B cell (primary cell): ENCODE measurements at places on chromosomes 7 and 10.

DNA sequence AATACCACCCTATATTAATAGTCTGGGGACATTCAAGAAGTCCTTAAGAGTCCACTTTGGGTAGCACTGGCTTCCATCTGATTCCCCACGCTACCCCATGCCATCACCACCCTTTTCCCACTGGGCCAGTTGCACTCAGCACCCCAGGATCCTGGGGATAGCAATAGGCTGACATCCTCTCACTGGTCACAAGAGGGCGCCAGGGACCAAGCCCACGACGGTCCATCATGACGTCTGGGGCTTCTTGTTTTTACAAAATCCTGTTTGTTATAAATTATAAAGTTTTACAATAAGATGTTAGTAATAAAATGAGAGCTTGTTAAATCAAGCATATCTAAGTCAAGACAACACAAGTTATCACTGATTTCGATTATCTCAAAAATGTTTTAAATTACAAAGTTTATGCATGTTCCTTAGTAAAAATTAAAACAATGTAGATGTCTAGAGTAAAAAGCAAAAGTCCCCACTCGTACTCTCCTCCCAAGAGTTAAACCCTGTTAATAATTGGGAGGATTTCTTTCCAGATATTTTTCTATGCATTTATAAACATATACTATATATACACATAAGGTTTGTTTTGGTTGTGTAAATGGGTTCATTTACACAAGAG is 15.4 kb downstream of the GPNMB start:
- DNase-seq = peak; percentile 64

- DNase-seq = no peak
These were observed 101.2 kb upstream of the RPA3 start for GRCh38 chr7:7819442-7820247.

- no peak for DNase-seq
These were observed 201.5 kb downstream of the PRPF18 start for GRCh38 chr10:13788320-13788600.

DNA sequence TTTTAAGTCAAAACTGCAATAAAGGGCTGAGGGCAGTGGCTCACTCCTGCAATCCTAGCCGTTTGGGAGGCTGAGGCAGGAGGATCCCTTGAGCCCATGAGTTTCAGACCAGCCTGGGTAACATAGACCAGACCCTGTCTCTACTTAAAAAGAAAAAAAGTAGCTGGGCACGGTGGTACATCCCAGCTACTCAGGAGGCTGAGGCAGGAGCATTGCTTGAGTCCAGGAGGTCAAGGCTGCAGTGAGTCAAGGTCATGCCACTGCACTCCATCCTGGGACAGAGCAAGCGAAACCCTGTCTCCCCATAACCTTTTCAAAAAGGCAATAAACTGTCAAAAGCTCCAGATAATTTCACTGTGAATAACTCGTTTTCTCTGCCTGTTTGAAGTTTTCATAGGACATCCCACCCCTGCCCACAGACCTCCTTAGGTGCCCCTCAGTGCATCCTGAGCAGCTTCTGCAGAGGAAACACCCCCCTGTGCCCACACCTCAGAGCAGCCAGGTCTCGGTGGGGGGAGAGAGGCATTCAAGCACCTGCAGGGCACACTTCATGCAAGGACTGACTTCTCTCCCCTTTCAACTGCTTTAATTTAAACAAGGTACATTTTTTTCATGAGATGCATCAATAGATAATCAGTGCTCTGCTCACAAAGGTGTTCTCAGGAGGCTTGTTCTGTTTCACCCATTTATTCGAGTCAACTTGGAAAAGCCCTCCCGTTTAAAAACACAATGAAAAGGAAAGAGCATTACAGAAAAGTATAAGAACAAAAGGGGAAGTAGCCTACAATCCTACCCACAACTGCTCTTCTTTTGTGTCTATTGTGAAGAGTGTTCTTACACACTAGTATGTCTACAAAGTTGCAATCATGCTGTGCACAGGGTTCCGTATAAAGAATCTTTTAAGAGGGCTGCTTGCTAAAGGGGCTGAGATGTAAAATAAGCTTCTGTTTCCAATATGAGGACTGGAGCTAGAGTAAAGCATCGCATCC is 104.9 kb downstream of the KMT2E start:
- peak; percentile 28 for DNase-seq
